ENCODE measurements at places on chromosomes 12 and 14.
A peak's percentile ranks its signal among the peaks of the same experiment; 100 is the strongest.

GRCh38 chr14:103712633-103713247, 2.5 kb downstream of the XRCC3 start:
- DNase-seq: no peak

GRCh38 chr12:25929142-25929541, 29.3 kb upstream of the RASSF8 start:
- DNase-seq: no peak

DNA sequence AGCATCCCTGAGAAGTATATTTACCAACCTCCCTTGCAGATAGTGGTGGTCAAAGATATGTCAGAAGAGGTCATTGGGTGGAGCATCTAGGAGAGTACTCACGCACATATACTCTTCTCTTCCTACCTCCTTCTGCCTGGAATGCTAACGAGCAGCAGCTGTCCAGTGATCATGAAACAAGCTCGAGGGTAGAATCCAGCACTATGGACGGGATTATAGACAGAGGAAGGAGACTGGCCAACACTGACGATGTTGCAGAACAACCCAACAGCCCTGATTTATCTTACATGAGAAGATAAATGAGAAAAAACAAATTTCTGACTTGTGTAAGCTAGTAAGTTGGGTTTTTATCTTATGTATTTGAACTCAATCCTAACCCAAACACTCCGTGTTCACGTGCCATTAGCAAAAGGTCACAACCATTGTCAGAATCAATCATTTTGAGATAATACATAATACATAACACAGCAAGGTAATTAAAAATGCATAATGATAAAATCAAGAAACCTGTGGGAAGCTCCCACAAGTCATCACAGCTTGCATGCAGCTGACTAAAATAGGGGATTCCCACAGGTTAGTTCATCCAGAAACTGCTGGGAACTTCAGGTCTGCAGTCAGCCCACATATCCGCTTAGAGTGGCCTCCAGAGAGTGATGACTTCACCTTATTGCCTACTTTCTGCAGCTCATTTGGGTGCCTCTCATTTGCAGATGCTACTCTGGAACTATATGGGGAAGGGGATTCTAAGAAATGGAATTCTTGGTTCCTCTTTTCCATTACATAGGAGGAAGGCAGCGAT, 36.3 kb upstream of the STK38L start:
- DNase-seq: no peak

- no peak for DNase-seq
Observed at GRCh38 chr12:112977641-112978040, 678 bp upstream of the OAS2 start.

DNA sequence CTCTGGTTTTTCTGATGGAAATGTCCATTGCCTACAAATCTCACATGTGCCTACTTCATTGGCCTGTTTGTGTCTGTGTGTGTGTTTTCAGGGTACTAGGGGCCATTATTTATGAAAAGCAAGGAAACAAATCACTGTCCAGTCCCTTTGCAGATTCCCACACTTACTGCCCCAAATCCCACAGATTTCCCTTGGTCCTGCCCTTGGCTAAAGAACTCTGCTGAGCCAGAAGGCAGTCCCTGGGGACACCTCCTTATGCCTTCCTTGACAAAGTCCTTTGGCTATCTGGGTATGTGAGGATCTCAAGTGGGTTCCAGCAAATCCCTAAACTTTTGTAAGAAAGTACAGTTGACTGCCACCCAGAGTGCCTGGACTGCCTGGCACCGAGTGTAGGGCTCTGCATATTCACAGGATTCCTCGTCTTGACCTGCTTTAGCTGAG, 388.1 kb downstream of the BCAT1 start:
- no peak for DNase-seq

GRCh38 chr14:90517076-90517841, 120.4 kb downstream of the CALM1 start:
- no peak for DNase-seq

DNA sequence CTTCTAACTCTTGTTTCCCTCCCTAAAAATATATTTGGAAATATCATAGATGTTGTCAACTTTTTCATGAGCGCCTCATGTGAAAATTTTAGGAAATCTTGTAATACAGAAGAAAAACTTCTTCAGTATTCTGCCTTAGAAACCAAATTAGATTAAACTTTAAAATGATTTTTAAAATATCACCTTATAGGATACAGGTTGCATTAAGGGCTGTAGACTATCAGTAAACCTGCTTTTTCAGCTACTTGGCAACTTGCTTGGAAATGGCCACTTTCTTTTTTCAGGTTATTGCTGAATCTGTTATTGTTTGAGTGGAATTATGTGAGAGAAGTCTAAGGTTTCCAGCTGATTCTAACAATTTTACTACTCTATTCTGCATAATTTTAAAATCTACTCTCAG, 9.1 kb downstream of the EID3 start:
- no peak for DNase-seq

GRCh38 chr12:18810537-18811253, 72.8 kb downstream of the CAPZA3 start:
- no peak for DNase-seq

- no peak for DNase-seq
Observed at GRCh38 chr12:39043424-39043822, 138.0 kb upstream of the CPNE8 start.

DNA sequence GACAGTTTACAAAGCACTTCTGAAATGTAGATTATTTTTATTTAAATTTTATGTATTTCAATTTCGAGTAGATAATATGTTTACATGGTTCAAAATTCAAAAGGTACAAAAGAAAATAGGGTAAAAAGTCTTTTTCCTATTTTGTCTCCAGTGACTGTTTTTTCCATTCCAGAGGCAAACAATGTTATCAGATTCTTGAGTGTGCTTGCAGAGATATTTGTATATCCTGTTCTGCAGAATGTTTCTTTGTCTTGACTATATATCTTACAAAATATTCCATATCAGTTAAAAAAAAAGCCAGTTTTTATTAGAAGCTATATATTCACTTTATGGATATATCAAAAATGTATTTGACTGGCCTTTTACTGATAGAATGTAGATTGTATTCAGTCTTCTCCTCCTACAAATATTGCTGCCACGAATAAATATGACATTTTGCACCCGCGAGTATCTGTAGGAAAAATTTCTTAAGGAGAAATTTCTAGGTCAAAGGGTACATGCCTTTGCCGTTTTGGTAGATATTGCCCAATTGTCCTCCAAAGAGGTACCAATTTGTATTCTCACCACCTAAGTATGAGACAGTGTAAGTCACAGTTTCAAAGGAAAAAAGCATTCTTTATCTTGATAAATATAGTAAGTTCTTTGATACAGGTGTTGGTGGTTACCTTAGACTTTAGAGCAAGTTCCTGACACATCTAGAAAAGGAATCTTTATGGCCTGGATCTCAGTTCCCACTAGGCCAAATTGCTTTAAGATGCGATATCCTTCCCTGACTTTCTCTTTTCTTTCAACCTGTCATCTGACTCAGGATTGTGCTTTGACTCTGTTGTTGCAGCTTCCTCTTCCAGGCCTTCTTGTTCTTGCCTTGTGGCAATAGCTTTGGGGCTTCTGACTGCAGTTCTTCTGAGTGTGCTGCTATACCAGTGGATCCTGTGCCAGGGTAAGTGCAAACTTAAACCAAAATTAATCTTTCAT, 2.3 kb downstream of the KLRG1 start:
- no peak for DNase-seq

DNA sequence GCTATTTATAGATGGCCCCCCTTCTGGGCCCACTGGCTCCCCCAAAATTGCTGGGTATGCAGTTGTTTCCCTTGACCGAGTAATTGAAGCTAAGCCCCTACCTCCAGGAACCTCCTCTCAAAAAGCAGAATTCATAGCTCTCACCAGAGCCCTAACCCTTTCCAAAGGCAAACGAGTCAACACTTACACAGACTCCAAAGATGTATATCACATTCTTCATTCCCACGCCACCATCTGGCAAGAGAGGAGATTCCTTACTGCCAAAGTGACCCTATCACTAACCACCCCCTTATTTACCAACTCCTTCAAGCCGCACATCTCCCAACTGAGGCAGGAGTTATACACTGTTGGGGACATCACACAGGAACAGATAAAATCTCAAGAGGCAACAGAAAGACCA, 66.8 kb downstream of the MOK start:
- DNase-seq: peak; percentile 21

- DNase-seq: no peak
Observed at GRCh38 chr12:63977441-63977840, 132.9 kb downstream of the SRGAP1 start.

DNA sequence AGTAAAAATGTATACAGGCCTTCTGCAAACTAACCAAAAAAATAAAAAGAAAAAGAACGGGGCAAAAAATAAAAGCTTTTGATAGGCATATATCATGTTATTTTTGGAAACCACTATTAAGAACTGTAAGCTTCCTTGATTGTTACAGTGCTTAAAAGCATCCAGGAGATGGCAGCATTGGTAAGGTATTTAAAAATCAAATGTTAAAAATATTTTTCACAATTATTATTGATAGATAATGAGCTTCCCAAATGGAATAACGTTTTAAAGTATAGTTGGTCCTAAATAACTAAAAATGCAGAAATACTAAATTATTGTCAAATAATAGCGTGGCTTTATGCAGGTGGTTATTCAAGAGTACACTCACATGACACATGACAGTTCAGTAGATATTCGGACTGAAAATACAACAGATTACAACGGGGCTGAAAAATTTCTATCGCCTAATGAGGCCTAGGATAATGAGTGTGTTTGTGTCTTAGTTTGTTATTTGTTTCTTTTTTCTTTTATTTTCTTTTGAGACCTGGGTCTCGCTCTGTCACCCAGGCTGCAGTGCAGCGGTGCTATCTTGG, 127.2 kb upstream of the ATF7IP start:
- no peak for DNase-seq

- peak; percentile 34 for DNase-seq
Observed at GRCh38 chr12:11500188-11500860, 105.0 kb upstream of the PRB2 start.

DNA sequence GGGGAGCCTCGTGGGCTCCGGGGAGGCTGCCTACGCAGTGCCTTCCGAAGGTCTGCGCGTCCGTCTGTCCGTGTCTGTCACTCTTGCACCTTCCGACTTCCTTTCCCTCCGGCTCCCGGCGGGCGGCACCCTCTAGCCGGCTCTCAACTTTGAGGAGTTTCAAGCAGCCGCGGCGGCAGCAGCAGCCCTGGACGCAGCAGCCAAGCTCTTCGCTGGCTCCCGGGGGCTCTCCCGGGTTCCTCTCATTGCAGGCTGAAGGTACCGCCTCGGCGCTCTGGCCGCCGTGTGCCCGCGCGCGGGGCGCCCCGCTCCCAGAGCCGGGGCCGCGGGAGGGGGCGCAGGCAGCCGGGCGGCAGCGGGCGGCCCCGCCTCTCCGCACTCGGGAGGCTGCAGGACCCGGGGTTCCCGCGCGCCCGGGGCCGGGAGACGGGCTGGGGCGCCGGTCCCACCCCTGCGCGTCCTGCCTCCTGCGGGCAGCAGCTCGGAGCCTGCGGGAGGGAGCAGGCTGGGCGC, at the start of the genes AMIGO2 and PCED1B:
TSS of gene AMIGO2 (minus strand) at position 492 of the 513 bp plus-strand sequence. CDS start 957 bp downstream, outside the sequence.
TSS of gene PCED1B (plus strand) at position 154 of the 513 bp plus-strand sequence. CDS start 155,443 bp downstream, outside the sequence.
- DNase-seq: peak; percentile 83

DNA sequence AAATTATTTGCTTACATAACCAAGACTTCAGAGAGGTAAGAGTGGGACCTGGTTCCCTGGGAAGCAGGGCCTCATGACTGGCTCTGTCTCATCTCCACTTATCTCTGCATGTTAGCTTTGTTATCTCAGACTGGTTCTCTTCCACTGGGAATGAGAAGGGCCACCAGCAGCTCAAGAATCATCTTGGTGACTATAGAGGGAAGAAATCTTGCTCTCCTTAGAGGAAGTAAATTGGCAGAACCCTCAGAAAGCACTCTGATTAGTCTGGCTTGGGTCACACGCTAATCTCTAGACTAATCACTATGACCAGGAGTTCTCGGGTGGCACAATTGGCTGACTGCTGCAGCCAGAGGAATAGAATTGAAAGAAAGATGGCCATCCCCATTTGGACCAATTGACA, 110.8 kb upstream of the KRAS start:
- no peak for DNase-seq

DNA sequence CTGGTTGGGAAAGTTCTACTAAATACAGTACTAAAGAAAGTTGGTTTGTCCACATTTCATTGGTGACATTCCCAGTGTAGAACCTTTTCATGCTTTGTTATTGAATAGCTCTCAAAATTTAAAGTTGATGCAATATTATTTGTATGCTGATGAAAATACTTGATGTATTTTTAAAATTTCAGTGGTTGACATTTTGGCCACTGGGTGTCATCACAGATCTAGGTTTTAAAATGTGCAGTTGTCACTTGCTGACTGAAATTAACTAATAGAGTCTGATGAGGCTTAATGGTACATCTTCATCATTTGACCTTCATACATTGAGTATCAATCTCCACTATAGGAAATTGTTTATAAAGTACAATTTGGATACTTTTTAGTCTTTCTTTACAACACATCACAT, 37.1 kb downstream of the CMAS start:
- peak; percentile 16 for DNase-seq

GRCh38 chr14:102686196-102686801, 91.0 kb upstream of the TRAF3 start:
- DNase-seq: no peak

- DNase-seq: no peak
Observed at GRCh38 chr14:101563654-101564443, 2.6 kb downstream of the DIO3 start.

GRCh38 chr12:71160585-71160984, 2.8 kb upstream of the TSPAN8 start:
- no peak for DNase-seq

- no peak for DNase-seq
Observed at GRCh38 chr12:92471551-92471950, 231.2 kb upstream of the PLEKHG7 start.

DNA sequence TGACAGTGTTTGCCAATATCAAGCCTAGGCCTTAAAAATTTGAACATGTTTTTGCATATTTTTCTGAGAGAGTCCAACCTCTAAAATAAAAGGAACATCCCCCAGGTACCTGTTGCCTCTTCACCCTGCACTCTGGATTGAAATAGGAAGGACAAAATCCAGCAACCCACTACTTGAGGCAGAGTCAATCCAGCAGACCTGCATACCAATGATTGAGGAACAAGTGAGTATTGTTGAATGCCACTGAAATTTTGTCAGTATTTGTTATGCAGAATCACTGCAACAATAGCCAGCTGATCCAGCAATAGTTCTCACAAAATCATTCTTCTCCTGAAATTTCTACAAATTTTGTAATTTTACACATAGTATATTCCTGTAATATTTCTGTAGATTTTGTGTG, 460.6 kb upstream of the FOXG1 start:
- DNase-seq: no peak

DNA sequence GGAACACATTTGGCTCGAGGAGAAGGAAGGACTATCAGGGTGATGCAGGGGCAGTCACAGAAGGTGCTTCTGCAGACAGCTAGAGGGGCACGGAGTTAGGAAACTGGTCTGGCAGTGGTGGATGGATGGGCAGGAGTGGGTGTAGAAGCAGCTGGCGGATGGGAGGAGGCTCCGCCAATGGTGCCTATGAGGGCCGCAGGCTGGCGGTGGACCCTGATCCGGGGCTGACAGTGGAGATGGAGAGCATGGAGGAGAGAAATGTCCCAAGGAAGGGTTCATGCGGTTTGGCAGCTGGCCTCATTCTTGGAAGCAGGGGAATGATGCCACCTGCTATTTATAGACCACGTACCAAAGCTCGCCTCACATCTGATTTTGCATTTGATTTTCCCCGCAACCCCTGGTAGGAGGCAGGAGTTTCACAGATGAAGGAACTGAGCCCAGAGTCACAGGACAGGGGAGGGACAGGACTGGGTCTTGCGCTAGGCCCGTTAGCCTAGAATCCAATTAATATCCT, 237.1 kb downstream of the FOXN3 start:
- DNase-seq: no peak

Data from T47D (cell line).